ENCODE measurements at places on chromosomes 7 and 10.

- DNase-seq, result no peak
These were observed 32.6 kb downstream of the NET1 start for GRCh38 chr10:5445006-5445405.

DNA sequence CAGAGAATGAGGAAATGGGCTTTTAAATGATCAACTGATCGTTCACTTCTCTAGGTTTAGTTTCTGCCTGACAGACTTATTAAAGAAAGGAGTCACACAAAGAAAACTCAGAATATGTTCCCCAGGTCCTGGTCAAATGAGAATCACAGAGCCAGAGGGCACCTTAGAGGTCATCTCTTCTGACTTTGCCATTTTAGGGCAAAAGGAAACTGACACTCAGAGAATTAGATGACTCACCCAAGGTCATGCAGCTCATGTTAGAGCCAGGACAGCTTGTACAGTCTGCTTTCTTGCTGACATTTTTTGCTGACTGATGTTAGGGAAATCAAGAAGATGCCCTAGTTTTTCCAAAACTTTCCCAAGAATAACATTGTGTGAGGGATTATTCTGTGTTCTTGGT lies 312.7 kb upstream of the SP8 start:
- DNase-seq, result no peak

GRCh38 chr7:151459726-151460473 lies 20.0 kb upstream of the CRYGN start:
- no peak for DNase-seq

GRCh38 chr7:129431911-129432643 lies 2.2 kb upstream of the STRIP2 start:
- DNase-seq, result no peak

DNA sequence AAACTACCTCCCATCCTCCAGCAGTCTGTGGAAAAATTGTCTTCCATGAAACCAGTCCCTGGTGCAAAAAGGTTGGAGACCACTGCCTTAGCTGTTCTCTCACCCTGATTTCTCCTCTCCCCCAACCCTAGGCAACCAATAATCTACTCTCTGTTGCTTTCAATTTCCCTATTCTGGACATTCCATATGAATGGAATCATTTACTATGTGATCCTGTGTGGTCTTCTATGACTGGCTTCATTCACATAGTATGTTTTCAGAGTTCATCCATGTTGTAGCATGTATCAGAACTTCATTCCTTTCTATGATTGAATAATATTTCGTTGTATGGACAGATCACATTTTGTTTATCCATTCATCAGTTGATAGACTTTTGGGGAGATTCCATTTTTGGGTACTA lies 38.3 kb upstream of the DLG5 start:
- DNase-seq, result no peak

DNA sequence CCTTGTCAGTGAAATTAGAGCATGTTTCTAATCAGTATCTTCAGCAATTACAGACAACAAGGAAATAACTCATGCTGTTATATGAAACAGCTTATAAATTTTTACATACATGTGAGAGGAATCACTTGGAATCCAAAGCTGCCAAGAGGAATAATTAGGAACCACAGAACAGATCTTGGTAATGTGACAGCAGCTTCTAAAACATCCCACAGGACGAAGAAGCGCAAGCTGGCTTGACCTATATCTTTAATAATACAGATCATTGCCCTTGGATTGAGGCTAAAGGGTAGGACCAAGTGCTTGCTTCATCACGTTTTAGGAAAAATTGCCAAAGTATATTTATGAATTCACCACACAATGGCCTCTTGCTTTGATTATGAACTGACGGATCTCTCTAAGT lies 869.8 kb downstream of the LRMDA start:
- no peak for DNase-seq

DNA sequence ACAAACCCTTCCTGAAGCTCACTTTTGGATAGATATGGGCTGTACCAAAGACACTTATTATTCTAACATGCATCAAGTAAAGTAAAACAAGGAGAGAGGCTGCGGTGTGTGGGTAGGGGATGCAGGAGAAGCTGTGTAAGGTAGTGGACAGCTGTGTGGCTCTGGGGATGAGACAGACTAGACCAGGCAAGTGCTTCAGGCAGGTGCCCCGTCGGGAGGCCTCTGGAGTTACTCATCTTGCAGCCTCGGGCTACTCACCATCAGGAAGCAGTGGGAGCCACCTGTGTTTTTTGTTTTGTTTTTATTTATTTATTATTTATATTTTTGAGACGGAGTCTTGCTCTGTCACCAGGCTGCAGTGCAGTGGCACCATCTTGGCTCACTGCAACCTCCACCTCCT lies 49.3 kb upstream of the NCAPG2 start:
- no peak for DNase-seq

GRCh38 chr7:106064771-106065574 lies 47.1 kb downstream of the SYPL1 start:
- DNase-seq, result no peak

GRCh38 chr7:95190515-95190914 lies 133.8 kb downstream of the PON1 start:
- no peak for DNase-seq

DNA sequence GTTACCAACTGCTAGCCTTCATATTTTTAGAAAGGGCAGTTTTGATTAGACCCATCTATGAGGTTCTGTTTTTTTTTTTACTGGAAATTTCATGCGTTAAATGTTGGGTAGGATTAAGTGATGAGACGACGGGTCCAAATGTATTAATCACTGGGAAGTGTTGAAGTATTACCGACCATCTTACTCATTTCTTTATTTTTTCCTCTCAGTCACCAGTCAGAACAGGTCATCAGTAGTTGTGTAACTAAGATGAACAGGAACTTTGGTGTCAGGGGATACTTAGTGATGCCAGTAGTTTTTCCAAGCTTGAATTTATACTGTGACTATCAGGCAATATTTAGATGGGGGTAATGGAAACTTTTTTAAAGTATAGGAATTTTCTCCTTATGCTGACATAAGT lies 14.2 kb downstream of the TFAM start:
- no peak for DNase-seq

GRCh38 chr10:126135177-126135576 lies 238.8 kb downstream of the FANK1 start:
- DNase-seq, result no peak

- no peak for DNase-seq
These were observed 45.5 kb upstream of the PRSS1 start for GRCh38 chr7:142703655-142704305.

DNA sequence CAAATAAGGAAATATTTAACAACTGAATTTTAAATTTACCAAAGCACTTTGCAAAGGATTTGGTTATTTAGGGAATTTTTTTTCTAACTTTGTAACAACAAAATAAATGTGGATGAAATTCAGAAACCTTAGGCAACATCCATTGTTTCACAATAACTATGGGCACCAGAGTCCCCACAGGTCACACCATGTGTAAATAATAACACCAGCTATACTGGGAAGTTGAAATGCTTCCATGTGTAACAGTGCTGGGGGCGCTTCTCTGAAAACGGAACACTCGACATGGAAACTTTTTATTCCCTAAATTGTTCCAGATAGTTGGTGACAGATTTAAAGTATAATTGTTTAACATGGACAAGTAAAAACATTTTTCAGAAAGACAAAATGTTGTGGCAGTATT lies 818.6 kb downstream of the TNS3 start:
- no peak for DNase-seq

DNA sequence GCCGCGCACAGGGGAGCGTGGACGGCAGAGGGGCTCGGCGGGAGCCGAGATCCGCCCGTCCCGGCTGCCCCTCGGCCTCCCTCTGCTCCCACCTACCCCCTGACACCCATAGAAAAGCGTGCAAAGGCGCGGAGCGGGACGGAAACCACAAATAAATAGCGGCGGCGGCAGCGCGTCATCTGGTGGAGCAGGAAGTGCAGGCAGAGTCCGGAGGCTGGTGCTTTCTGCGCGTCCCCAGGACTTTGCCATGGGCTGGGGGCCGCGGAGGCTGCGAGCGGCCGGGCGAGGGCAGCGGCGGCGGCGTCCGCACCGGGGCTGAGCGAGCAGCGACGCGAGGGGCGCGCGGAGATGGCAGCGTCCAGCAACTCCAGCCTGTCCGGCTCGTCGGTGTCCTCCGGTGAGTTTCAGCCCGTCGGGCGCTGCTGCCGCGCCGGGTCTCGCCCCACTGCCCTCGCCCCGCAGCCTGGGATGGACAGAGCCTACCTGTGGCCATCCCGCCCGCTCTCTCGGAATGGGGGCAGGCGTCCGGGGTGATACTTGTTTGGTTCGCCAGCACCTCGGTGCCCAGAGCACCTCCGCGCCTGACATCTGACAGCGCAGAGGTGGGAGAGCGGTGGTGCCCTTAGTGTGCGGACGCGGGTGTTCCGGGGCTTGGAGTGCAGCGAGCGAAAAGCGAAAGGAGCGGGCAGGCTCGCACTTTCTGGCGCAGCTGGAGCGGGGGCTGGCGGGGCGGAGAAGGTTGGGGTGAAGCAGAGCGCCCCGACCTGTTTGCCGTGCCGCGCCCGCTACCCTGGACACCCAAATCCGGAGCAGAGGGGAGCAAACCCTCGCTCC lies at the start of gene CHN2:
CHN2 (plus strand) TSS at position 182 of the 834 bp plus-strand sequence.
- DNase-seq, result peak; percentile 42

GRCh38 chr7:128879939-128880746 lies 17.5 kb downstream of the ATP6V1F start:
- DNase-seq, result no peak

GRCh38 chr7:81641873-81642272 lies 128.0 kb downstream of the HGF start:
- DNase-seq, result no peak

GRCh38 chr7:85144771-85145170 lies 42.1 kb downstream of the SEMA3D start:
- DNase-seq, result no peak

DNA sequence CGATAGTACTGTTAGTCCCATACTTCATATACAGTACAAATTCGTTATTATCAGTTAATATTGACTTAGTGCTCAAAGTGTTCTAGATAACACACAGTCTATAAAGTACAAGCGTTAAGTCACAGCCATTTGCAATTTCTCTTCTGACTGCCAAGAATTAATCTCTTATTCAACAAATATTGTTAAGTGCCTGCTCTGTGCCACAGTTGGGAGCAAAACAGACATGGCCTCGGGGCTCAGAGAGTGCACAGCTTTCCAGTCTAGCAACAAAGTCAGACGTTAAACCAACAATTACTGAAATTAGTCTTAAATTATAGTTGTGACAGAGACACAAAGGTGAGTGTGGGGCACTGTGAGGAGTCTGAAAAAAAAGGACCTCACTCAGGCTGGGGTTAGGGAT lies 113.0 kb upstream of the DPP6 start:
- DNase-seq, result no peak

DNA sequence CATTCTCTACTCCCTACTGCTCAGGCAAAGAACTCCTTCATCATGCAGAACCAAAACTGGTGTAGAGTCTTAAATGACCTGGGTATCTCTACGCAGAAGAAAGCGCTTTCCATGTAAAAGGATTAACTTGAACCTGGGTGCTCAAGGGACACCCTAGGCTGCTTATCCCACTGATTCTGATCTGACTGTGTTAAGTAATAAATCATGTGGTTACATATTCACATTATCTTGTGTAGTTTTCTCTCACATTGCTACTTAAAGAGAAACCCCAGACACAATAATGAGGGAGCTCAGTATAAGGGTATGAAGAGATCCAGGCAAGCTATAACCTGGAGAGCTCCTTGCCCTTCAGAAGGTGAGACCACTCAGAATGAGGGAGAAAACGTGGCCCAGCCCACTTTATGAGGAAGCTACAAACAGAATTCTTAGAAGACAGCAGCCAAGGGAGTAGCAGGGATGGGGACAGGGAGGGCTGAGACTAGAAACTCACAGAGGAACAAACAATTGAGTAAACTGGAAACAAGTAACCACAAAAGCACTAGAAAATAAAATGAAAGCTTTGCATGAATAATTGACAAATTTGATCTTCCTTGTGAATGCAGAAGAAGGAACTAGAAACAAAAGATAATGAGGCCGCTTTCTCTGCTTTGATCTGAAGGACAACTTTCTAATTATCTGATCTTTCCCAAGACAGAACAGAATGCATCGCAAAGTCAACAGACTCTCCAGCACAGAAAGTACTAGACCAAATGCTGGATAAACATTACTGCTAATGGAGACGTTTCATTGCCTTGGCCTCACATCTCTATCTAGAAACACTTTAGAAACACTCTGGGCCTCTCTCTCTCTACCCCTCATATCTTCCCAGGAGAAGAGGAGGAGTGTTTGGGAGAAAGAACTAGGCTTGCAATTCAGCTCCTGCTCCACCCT lies 76.1 kb downstream of the LRRC17 start:
- DNase-seq, result peak; percentile 37

DNA sequence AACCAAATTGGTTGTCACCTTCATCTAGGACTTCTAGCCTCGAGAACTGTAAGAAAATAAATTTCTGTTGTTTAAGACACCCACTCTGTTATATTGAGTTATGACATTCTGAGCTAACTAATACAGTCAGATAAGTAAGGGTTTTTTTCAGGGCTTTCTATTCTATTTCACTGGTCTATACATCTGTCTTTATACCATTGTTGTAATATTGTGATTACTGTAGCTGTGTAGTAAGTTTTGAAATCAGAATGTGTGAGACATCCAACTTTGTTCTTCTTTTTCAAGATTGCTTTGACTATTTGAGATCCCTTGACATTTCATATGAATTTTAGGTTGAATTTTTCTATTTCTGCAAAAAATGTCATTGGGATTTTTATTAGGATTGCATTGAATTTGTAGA lies 7.5 kb downstream of the IFIT1 start:
- no peak for DNase-seq

GRCh38 chr10:47450442-47450841 lies 33.5 kb downstream of the ANXA8 start:
- no peak for DNase-seq

- no peak for DNase-seq
These were observed 282.5 kb downstream of the INHBA start for GRCh38 chr7:41420421-41420820.

DNA sequence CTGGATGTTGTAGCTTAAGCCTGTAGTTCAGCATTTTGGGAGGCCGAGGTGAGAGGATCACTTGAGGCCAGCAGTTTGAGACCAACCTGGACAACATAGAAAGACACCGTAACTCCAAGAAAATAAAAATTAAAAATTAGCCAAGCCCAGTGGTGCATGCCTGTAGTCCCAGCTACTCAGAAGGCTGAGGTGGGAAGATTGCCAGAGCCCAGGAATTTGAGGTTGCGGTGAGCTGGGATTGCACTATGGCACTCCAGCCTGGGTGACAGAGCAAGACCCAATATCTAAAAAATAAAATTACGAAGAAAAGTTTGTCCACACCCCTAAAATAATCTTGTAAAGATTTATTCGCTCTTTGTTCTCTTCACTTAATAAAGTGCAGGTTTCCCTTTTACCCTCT lies 951.0 kb downstream of the TYW1 start:
- DNase-seq, result no peak

- DNase-seq, result no peak
These were observed 253.7 kb downstream of the GLRX3 start for GRCh38 chr10:130389906-130390305.

DNA sequence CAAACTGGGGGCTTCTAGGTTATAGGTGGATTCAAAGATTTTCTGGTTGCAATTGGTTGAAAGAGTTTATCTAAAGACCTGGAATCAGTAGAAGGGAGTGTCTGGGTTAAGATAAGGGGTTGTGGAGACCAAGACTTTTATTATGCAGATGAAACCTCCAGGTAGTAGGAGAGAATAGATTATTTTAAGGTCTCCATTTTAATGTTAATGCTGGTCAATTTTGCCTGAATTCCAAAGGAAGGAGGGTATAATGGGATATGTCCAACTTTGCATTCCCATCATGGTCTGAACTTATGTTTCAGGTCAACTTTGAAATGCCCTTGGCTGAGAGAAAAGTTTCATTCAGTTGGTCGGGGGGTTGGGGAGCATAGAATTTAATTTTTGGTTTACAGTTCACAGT lies 44.3 kb upstream of the SEMA3E start:
- DNase-seq, result no peak

GRCh38 chr7:29115130-29115687 lies 31.1 kb downstream of the CPVL start:
- no peak for DNase-seq

Data from HL-60 (cell line).